Vein endothelial cell (primary cell): ENCODE measurements at places on chromosomes 4 and X. TPM values are rescaled to one million over a fixed set of nuclear protein-coding genes. Genes with fewer than 3 reads are reported as not detected.

Gene FHIP1A
- total RNA-seq: 1.1 and 3.9 TPM in 2 replicates

Gene TMEM271
- not detected in 2 replicates for total RNA-seq

Gene DMP1
- not detected in 2 replicates for total RNA-seq

Gene PTTG2
- total RNA-seq: not detected in 2 replicates

Gene IL3RA
- total RNA-seq: 22.4 and 25.2 TPM in 2 replicates

Gene FMR1NB
- not detected in 2 replicates for total RNA-seq

Gene NPY5R
- not detected in 2 replicates for total RNA-seq

Gene CXorf38
- total RNA-seq: 17.9 and 18.0 TPM in 2 replicates

Gene CAPN6
- total RNA-seq: not detected in 2 replicates

Gene PRRG3
- not detected in 2 replicates for total RNA-seq

Gene ERCC6L
- total RNA-seq: 2.3 and 6.3 TPM in 2 replicates

Gene CXCL3
- total RNA-seq: 0.33 and 0.57 TPM in 2 replicates

Gene XK
- under 0.01 and 0.10 TPM in 2 replicates for total RNA-seq

Gene CHRDL1
- not detected in 2 replicates for total RNA-seq

Gene HPGD
- not detected in 2 replicates for total RNA-seq

Gene MAGEE1
- 1.3 and 1.4 TPM in 2 replicates for total RNA-seq

Gene ADGRG4
- under 0.01 TPM in 1 of 2 replicates, not detected in the other for total RNA-seq

Gene SLC49A3
- 5.6 and 8.5 TPM in 2 replicates for total RNA-seq

Gene CLDN34
- total RNA-seq: not detected in 2 replicates
